ENCODE measurements at places on chromosomes 11 and 22. TPM values are rescaled to one million over a fixed set of nuclear protein-coding genes. Genes with fewer than 3 reads are reported as not detected.

DNA sequence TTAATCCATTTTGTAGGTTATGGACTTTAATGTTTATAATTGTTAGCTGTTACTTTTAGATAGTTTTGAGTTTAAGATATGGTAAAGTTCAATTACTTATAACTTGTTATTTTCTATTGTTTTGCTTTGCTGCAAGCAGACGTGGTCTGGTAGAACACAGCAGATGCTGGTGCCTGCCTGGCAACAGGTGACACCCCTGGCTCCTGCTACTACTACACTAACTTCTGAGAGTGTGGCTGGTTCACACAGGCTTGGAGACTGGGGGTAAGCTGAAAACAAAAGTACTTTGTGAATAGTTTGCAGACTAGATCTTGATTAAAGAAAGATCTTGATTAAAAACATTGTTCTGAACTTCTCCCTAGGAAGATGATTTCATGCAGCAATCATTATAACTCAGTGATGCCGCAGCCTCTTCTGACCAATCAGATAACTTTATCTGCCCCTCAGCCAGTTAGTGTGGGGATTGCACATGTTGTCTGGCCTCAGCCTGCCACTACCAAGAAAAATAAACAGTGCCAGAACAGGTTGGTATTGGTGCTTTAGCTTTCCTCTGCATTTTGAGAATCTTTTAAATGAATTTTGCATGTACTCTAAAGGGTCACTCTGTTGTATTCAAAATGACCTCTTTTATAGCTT is 90.4 kb downstream of the HIPK3 start:
- DNase-seq, result no peak
- peaks cover 88% of the 10 kb centered on the region for H3K36me3 ChIP-seq
- no peak overlapping the region for H3K27ac ChIP-seq
- H3K4me3 ChIP-seq, result no peak overlapping the region
- no peaks in the 10 kb centered on the region for H3K27me3 ChIP-seq
- H3K4me1 ChIP-seq, result no peaks in the 10 kb centered on the region

DNA sequence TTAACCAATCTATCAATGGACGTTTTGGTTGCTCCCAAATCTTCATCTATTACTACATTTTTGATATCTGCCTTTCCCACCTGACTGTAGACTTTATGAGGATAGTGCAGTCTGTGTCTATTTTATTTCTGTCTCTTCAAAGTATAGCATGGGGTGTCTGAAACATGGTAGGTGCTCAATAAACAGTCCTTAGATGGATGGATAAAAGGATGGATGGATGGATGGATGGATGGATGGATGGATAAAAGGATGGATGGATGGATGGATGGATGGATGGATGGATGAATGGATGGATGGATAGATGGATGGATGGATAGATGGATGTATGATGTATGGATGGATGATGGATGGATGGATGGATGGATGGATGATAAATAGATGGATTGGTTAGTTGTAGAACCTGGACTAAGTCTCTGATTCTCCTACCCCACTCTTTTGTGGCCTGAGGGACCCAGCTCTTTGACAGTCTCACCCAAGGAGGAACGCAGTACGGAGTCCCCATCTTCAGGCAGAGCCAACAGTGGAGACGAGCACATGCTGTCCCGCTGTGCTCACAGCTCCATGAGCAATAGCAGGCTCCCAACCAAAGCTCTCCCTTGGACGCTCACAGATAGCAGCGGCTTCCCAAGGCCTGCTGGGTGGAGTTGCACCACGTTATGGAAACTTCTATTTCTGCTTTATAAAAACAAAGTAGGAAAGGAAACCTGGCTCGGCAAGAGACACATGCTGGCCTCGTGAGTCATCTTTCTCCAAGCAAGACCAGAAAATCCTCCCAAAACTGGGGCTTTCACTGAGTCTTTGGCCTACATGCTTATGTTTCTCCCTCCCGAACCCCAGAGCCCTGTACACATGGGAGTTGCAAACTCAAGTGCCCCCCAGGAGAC is 448.0 kb downstream of the MIAT start:
- H3K27me3 ChIP-seq, result peaks cover 7% of the 10 kb centered on the region
- no peak for DNase-seq
- H3K27ac ChIP-seq, result no peak overlapping the region
- H3K4me3 ChIP-seq, result no peak overlapping the region
- peaks cover 3% of the 10 kb centered on the region for H3K4me1 ChIP-seq

GRCh38 chr11:45929486-45930030 is 7.1 kb downstream of the LARGE2 start:
- no peaks in the 10 kb centered on the region for H3K36me3 ChIP-seq
- DNase-seq, result no peak
- no peak overlapping the region for H3K27ac ChIP-seq

The GNAZ gene
- 1.7 TPM for total RNA-seq

DNA sequence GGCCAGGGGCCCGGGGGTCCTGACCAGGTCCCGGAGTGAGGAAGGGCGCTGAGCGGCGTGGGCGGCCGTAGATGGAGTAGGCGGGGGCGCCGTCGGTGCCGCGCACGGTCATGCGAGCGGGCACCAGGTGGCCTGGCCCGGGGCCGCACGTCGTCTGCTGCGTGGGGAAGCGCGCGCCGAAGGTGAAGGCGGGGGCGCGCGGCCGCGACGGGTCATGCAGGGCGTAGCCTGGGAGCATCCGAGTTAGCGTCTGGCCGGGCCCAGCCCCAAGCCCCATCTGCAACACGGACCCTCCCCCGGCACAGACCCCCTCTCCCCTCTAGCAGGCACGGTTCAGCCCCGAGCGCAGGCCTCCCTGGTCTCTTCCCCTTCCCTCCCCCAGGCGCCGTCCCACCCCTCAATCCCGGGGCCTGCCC is 1.7 kb upstream of the TYMP start:
- H3K36me3 ChIP-seq, result no peaks in the 10 kb centered on the region
- peak; percentile 78 for DNase-seq
- H3K4me3 ChIP-seq, result peak overlapping the region; percentile 85
- H3K4me1 ChIP-seq, result peaks cover 6% of the 10 kb centered on the region
- no peaks in the 10 kb centered on the region for H3K27me3 ChIP-seq

The MPZL2 gene
- total RNA-seq, result 117 TPM

The P2RY6 gene
- total RNA-seq, result 4.8 TPM

The OLFML1 gene
- total RNA-seq, result 44.2 TPM

The NAT10 gene
- 50.4 TPM for total RNA-seq

The VSIG2 gene
- total RNA-seq, result 35.6 TPM

- no peaks in the 10 kb centered on the region for H3K4me1 ChIP-seq
- H3K27ac ChIP-seq, result no peak overlapping the region
- no peak for DNase-seq
Observed at GRCh38 chr11:36333897-36334296, 37.8 kb downstream of the PRR5L start.

The SCN2B gene
- 4.1 TPM for total RNA-seq

- no peak overlapping the region for H3K27ac ChIP-seq
- H3K27me3 ChIP-seq, result no peaks in the 10 kb centered on the region
- H3K4me3 ChIP-seq, result no peak overlapping the region
- no peaks in the 10 kb centered on the region for H3K36me3 ChIP-seq
- DNase-seq, result peak; percentile 65
Observed at GRCh38 chr11:2582946-2583604, 116.7 kb downstream of the KCNQ1OT1 start.

GRCh38 chr22:43133401-43133800 is 9.8 kb downstream of the MCAT start:
- no peak overlapping the region for H3K27ac ChIP-seq
- H3K4me1 ChIP-seq, result no peaks in the 10 kb centered on the region
- H3K27me3 ChIP-seq, result no peaks in the 10 kb centered on the region
- no peak for DNase-seq
- no peaks in the 10 kb centered on the region for H3K36me3 ChIP-seq

GRCh38 chr11:94185416-94186084 is 56.9 kb downstream of the PANX1 start:
- H3K36me3 ChIP-seq, result no peaks in the 10 kb centered on the region
- no peaks in the 10 kb centered on the region for H3K27me3 ChIP-seq
- H3K27ac ChIP-seq, result no peak overlapping the region
- no peak for DNase-seq

The LMO2 gene
- total RNA-seq, result 27.8 TPM

- H3K36me3 ChIP-seq, result no peaks in the 10 kb centered on the region
- H3K4me1 ChIP-seq, result no peaks in the 10 kb centered on the region
- no peak overlapping the region for H3K4me3 ChIP-seq
- no peak for DNase-seq
Observed at GRCh38 chr22:39486951-39487825, 14.9 kb upstream of the MIEF1 start.

DNA sequence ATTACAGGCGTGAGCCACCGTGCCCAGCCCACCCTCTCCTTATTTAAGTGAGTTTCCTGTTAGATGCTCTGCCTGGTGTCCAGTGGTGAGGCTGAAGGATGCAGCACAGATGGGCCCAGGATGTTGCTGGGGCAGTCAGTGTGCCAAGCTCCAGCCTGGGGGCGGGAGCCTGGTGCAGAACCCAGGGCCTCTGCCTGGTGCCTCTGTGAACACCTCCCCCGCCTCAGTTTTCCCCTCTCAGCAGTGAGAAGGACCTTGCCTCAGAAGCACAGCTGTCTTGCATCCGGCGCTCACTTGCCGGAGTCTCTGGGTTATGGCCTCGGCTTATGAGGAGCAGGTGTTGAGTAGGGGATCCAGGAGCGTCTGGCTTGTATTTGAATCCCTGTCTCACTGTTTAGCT is 116.2 kb downstream of the KIAA1671 start:
- H3K27me3 ChIP-seq, result no peaks in the 10 kb centered on the region
- peaks cover 9% of the 10 kb centered on the region for H3K4me1 ChIP-seq
- DNase-seq, result no peak
- H3K4me3 ChIP-seq, result no peak overlapping the region

GRCh38 chr11:107157809-107158187 is 139.5 kb upstream of the GUCY1A2 start:
- no peak overlapping the region for H3K4me3 ChIP-seq
- DNase-seq, result no peak
- no peaks in the 10 kb centered on the region for H3K4me1 ChIP-seq
- H3K27me3 ChIP-seq, result no peaks in the 10 kb centered on the region

The SELENOM gene
- 115 TPM for total RNA-seq
